ENCODE measurements at places on chromosomes 16 and 17.
A peak's percentile ranks its signal among the peaks of the same experiment; 100 is the strongest.

GRCh38 chr16:78362524-78363135 lies 263.2 kb downstream of the WWOX start:
- no peak for DNase-seq
- H3K36me3 ChIP-seq: no peaks in the 10 kb centered on the region
- no peak overlapping the region for H3K4me3 ChIP-seq
- no peaks in the 10 kb centered on the region for H3K4me1 ChIP-seq

DNA sequence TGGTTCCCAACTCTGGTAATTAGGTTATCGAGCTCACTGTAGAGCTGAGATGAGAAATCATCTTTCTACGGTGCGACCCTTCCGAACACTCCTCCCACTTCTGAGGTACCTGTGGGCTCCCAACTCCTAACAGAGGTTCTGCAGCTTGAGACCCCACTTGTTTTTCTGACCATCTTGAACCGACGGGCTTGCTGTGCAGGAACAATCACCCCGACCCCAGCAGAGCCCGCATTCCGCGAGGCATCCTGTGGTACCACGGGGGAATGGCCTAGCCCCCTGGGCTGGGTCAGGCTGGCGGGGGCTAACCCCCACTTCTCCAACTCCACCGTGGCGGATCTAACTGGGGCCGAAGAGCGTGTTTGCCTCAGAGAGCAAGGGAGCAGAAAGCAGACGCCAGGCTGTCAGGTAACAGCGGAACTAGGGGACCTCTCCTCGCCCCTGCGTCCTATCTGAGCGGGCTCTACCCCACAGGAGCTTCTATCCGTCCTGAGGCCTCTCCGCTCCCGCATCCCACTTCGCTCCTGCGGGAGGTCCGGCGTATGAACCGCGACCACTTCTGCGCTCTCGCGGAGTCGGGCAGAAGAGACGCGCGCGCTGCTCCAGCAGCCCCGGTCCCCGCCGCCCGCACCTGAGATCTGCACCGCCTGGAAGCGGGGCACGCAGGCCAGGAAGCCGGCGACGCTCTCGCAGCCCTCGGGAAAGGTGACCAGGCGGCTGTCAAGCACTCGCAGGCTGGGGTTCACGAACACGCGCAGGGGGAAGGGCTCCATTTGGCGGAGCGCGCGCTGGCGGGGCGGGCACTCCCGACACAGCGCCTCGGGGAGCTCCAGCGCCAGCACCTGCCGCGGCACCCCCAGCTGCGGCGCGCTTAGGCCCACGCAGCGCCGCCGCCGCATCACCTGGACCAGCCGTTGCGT lies 761 bp downstream of the PDF start:
- DNase-seq: peak; percentile 43
- peaks cover 28% of the 10 kb centered on the region for H3K36me3 ChIP-seq
- H3K27ac ChIP-seq: peak overlapping the region; percentile 74
- no peaks in the 10 kb centered on the region for H3K27me3 ChIP-seq

DNA sequence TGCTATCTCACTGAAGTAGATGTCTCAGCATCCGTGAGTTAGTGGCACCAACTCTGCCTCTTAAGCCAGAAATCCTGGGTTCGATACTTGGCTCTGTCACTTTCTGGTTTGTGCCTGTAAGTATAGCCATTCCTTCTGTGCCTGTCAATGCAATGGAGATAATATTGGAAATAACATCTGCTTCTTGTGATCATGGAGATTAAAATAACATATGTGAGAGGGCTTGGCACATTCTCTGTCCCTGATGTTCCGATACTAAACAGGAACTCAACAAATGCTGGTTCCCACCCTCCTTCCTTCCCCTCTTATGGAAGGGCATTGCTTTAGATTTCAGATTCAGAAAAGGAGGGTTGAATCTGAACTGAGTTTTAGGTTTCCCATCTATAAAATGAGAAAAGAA lies 39.8 kb downstream of the TBX4 start:
- H3K27me3 ChIP-seq: no peaks in the 10 kb centered on the region
- H3K4me3 ChIP-seq: no peak overlapping the region
- H3K27ac ChIP-seq: no peak overlapping the region
- no peaks in the 10 kb centered on the region for H3K36me3 ChIP-seq
- no peaks in the 10 kb centered on the region for H3K4me1 ChIP-seq
- no peak for DNase-seq

DNA sequence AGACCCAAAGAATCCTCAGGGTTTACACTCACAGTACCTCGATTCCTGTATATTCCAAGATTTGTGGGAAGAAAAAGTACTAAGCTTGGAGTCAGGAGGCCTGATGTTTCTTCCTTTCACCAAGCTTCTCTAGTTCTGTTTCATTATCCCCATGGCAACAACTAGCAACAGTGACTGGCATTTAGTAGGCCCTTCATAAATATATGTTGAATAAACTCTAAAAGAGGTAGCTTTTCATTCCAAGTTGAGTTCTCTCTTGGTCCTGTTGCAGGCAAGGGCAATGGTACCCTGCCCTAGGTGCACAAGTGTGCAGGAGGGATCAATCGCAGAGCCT lies 527 bp upstream of the UBE2Z start:
- DNase-seq: no peak
- H3K4me1 ChIP-seq: peaks cover 28% of the 10 kb centered on the region
- peak overlapping the region; percentile 76 for H3K4me3 ChIP-seq
- peak overlapping the region; percentile 87 for H3K27ac ChIP-seq

DNA sequence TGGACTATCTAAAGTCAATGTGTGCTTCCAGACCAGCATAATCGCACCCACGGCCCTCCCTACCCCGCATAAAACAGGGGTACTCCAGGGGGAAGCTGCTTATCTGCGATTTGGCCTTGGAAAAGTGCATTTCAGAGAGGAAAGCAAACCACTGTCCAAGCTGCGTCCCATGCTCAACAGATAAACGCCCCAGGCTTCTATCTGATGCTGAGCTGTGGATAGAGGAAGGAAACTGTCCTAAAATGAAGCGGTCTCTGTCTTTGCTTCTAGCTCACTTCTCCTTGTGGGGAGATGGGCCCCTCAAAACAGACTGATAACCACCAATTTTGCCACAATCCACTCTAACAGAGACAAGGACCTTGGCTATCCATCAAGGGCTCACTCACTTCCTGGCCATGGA lies 160.5 kb upstream of the TNRC6C start:
- no peaks in the 10 kb centered on the region for H3K36me3 ChIP-seq
- H3K27ac ChIP-seq: no peak overlapping the region
- no peak for DNase-seq
- no peaks in the 10 kb centered on the region for H3K27me3 ChIP-seq
- H3K4me1 ChIP-seq: no peaks in the 10 kb centered on the region

DNA sequence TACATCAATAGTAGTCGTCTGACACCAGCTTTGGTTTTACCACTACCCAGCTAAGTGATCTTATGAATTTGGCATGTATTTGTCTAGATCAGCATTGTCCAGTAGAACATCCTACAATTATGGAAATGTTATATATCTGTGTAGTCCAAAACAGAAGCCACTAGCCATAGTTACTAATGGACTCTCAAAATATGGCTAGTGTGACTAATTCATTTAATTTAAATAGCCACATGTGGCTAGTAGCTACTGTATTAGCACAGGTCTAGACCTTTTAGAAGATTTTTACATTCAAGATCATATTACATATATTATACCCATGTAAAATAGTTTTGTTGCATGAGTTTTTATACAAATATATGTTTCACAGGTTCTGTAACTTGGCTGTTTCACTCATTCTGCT lies 27.0 kb upstream of the NFAT5 start:
- no peak overlapping the region for H3K4me3 ChIP-seq
- H3K27me3 ChIP-seq: no peaks in the 10 kb centered on the region
- DNase-seq: no peak
- H3K27ac ChIP-seq: no peak overlapping the region
- no peaks in the 10 kb centered on the region for H3K4me1 ChIP-seq

- H3K4me3 ChIP-seq: no peak overlapping the region
- H3K4me1 ChIP-seq: no peaks in the 10 kb centered on the region
- no peaks in the 10 kb centered on the region for H3K36me3 ChIP-seq
- H3K27ac ChIP-seq: no peak overlapping the region
- no peaks in the 10 kb centered on the region for H3K27me3 ChIP-seq
Measured at GRCh38 chr16:64762211-64762610, 359.7 kb downstream of the CDH11 start.

- no peaks in the 10 kb centered on the region for H3K36me3 ChIP-seq
- H3K27me3 ChIP-seq: no peaks in the 10 kb centered on the region
Measured at GRCh38 chr16:29700253-29700987, 21.4 kb downstream of the QPRT start.

- H3K4me3 ChIP-seq: peak within 1 kb of the TSS; percentile 42
- H3K36me3 ChIP-seq: no peaks in the 10 kb centered on the region
- H3K27me3 ChIP-seq: peaks cover 16% of the 10 kb centered on the region
- peak; percentile 54 for DNase-seq
Measured at GRCh38 chr16:74774223-74775139, at the start of gene FA2H. Gene FA2H (minus strand): TSS chr16:74774820. CDS start chr16:74774755, 65 bp downstream.

GRCh38 chr17:48259694-48260291 lies 152.2 kb downstream of the SNX11 start:
- peaks cover 4% of the 10 kb centered on the region for H3K36me3 ChIP-seq
- no peak for DNase-seq
- H3K27ac ChIP-seq: no peak overlapping the region
- H3K4me1 ChIP-seq: no peaks in the 10 kb centered on the region
- H3K4me3 ChIP-seq: no peak overlapping the region
- no peaks in the 10 kb centered on the region for H3K27me3 ChIP-seq

DNA sequence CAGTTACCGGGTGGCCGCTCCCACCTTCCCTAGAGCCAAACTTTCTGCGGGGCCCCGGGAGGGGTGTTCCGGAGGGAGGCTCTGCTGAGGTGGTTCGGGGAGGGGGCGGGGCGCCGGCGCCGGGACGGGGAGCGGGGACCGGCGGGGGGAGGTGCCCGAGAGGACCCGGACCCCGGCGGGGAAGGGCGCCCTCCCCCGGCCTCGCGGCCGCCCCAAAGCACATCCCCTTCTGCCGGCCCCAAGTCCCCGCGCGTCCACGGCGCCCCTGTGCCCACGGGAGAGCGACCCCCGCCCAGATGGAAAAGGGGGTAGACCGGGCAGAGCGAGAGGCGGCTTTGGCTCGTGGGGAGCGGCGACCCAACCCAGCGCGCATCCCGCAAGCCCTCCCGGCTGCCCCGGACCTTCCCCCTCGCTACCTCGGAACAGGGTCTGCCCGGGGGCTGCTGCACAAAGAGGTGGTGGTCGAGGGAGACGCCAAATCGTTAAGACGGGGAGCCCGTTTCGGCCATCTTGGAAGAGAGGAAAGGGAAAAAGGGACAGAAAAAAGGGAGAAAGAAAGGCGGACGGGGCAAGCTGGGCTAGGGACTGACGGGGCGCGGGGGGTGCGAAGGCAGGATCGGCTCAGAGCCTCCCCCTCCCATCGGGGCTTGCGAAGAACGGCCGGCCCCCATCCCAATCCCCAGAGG lies 530 bp downstream of the PCGF2 start:
- H3K27ac ChIP-seq: no peak overlapping the region
- H3K36me3 ChIP-seq: no peaks in the 10 kb centered on the region
- peaks cover 34% of the 10 kb centered on the region for H3K27me3 ChIP-seq
- H3K4me1 ChIP-seq: peaks cover 44% of the 10 kb centered on the region

DNA sequence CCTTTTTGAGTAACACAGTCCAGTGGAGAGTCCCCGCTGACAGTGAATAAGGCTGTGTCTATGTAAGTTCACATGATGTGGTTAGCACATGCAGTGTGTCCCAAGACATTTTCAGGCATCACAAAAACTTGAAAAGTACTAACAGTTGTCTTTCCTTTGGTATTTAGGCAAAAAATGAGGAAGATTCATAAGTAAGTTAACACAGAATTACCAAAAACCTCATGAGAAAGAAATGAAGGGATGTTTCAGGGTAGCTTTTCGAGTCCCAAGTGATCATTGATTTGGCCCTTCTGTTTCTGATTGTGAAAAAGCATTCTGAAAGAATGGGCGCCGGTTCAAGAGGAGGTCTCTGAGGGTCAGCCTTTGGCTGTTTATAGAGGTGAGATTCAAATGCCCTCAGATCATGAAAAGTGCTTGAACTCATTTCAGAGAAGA lies 529 bp upstream of the ASPA start:
- no peak overlapping the region for H3K4me3 ChIP-seq
- DNase-seq: no peak
- H3K27ac ChIP-seq: no peak overlapping the region
- no peaks in the 10 kb centered on the region for H3K4me1 ChIP-seq
- H3K27me3 ChIP-seq: no peaks in the 10 kb centered on the region

DNA sequence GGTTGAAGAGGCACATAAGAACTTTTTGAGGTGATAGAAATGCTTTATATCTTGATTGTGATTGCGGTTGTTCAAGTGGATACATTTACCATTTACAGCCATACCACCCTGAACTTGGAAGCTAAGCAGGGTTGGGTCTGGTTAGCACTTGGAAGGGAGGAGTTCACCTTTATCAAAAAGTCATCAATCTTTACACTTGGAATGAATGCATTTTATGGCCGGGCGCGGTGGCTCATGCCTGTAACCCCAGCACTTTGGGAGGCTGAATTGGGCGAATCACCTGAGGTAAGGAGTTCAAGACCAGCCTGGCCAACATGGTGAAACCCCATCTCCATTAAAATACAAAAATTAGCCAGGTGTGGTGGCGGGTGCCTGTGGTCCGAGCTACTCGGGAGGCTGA lies 9.5 kb upstream of the GJD3 start:
- no peak for DNase-seq
- H3K27me3 ChIP-seq: no peaks in the 10 kb centered on the region
- no peak overlapping the region for H3K4me3 ChIP-seq
- no peaks in the 10 kb centered on the region for H3K36me3 ChIP-seq

DNA sequence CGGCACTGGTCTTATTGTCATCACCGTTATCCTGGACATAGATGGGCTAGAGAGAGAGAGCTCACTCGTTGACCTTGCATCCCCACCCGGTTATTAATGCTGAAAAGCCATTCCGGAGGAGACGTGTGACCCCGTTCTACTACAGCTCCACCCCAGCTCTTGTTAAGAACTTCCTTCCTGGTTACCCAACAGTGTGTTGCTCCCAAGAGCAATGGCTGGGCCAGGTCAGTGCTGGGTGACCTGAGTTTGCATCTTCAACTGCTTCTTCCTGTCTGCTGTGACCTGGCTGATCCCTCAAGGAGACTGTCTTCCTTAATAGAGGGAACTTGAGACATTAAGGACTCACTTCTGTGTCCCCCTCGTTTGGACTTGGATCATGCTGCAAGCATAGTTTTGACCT lies 96.1 kb upstream of the SDK2 start:
- H3K36me3 ChIP-seq: no peaks in the 10 kb centered on the region
- DNase-seq: no peak
- H3K4me1 ChIP-seq: no peaks in the 10 kb centered on the region
- no peak overlapping the region for H3K27ac ChIP-seq
